ENCODE measurements at places on chromosomes 13 and 19.

DNA sequence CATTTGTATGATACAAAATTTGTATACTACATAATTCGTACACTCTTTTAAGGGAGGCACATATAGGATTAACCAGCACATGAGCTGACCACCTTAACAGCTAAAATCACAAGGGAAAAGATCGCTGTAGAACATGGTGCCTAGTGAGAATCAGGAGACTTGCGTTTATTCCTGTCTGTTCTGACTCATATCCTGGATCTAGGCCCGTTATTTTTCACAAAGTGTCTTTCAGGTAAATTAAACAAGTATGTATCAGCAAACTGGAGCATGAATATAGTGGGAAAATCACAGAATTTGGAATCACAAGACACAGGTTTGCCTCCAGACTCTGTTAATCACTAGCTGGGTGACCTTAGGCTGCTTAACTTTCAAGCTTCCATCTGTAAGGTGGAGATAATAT, 47.5 kb upstream of the ESD start:
- DNase-seq: no peak

GRCh38 chr13:70720386-70720785, 612.1 kb upstream of the KLHL1 start:
- no peak for DNase-seq

GRCh38 chr13:63381078-63381859, 1965.6 kb upstream of the PCDH20 start:
- DNase-seq: no peak

DNA sequence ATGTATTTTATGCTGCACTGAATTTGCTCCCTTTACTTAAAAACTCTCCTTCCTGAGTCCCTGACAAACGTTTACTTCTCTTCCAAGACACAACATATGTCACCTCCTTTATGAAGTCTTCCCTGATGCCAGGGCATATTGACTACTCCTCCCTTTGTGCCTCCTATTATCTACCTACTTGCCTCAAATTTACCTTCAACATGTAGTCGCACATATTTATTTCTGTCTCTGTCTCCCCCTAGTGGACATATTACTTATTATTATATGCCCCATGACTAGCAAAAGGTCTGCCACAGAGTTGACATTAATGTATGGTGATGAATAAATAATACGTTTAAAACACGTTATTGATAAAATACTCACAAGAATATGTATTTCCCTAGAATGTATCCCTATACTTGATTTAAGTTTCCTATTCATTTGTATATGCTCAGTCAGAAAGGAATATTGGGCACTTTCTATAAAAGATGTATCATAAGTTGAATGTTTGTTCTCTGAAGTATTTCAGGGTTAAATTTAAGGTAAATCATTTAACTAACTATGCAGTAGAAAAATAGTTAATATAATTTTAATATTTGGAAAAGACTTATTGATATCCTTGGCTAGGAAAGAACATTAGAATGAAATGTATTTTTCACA, 250.3 kb upstream of the ATXN8OS start:
- DNase-seq: no peak

GRCh38 chr19:5987077-5987818, 9.3 kb upstream of the RANBP3 start:
- DNase-seq: peak; percentile 54

GRCh38 chr19:18208098-18208951, 4.5 kb upstream of the RAB3A start:
- no peak for DNase-seq

DNA sequence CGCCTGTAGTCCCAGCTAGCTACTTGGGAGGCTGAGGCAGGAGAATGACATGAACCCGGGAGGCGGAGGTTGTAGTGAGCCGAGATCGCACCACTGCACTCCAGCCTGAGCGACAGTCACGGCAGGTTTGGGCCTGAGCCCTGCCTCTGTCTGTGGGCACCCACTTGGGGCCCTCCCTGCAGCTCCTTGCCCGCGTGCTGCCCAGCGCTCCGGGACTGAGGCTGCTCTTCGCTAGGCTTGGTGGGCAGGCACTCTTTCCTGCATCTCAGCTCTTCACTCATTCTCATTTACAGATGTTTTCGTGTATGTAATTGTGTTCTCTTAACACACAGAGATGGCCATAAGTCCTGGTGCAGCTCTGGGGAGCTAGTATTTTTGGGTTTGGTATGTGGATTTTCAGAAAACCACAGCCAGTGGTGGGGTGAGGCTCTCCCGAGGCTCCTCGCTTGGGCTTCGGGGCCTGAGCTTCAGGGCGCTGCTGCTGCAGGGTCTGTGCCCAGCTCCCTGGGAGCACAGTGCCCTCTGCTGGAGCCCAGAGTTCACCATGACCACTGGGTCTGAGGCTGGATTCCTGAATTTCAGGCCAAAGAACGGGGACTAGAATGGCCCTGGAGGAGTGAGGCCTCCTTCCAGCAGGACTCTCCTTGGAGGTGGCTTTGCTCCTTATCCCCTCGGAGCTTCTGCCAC, 15.2 kb downstream of the UPF1 start:
- DNase-seq: peak; percentile 35

DNA sequence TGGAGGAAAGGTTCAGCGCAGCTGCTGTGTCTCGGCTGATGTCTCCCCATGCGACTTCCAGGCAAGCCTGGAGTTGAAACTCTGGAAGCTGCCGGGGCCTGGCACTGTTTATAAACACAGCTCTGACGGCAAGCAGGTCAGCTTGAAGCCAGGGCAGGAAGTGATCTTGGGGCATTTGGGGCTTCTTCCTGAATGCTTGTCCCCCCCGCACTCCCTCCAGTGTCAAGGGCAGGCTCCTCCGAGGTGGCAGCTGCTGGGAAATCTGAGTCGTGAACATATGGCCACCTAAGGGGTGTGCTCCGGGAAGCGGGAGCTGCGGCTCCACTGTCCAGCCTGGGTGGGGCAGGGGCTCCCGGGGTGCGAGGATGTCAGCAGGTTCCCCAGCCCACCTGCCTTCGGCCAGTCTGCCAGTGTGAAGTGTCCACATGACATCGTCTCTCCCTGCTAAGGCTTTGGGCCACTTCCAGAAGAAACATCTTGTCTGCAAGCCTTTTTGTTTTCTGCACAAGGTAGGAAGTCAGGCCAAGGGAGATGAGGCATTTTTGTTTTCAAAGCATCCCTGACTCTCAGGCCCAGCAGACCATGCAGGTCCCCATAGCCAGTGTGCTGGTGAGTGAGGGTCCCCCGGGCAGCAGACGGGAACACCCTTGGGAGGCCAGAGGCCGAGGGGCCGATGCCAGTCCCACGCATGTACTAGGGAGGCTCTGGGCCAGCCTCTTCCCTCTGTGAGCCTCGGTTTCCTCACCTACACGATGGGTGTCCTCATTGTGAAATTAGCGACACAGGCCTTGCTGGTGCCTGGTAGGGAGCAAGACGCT, 2.7 kb downstream of the PIAS4 start:
- DNase-seq: no peak

DNA sequence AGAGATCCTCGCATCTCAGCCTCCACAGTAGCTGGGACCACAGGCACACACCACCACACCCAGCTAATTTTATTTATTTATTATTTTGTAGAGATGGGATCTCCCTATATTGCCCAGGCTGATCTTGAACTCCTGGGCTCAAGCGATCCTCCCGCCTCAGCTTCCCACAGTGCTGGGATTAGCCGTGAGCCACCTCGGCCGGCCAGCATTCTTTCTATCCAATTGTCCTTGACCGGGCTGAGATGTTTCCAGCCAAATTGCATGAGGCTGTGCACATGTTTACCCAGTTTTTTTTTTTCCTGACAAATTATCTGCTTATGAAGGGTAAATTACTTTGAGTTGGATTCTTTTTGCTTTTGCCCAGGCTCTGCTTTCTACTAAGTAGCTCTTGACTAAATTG, 28.2 kb downstream of the UNC13A start:
- DNase-seq: no peak

DNA sequence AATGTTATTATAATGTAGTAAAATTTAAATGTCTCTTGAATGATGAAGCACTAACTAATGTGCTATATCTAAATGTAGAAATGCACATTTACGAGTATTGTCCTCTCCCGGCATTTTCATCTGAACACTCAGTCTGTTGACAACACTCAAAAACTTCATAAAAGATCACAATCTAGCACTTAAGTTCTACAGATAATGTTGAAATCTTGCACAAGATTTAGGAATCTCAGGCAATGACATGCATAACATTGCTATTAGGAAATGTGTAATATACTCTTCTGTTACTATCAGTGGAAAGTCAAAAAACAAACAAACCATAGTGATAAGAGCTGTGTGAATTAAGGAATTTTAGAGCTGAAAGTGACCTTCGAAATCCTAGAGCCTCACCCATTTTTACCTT, 37.5 kb upstream of the XPO4 start:
- DNase-seq: no peak

DNA sequence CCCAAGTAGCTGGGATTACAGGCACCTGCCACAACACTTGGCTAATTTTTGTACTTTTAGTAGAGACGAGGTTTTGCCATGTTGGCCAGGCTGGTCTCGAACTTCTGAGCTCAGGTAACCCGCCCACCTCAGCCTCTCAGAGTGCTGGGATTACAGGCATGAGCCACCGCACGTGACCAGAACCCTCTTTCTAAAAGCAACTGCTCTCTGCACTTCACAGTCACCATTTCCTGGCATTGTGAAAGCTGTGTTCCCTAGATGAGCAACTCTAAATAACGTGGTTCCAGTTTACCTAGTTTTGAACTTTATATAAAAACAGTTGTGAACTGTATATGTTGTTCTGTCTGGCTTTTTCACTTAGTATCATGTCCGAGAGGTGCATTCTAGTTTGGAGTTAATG, 152.9 kb downstream of the SIPA1L3 start:
- no peak for DNase-seq

DNA sequence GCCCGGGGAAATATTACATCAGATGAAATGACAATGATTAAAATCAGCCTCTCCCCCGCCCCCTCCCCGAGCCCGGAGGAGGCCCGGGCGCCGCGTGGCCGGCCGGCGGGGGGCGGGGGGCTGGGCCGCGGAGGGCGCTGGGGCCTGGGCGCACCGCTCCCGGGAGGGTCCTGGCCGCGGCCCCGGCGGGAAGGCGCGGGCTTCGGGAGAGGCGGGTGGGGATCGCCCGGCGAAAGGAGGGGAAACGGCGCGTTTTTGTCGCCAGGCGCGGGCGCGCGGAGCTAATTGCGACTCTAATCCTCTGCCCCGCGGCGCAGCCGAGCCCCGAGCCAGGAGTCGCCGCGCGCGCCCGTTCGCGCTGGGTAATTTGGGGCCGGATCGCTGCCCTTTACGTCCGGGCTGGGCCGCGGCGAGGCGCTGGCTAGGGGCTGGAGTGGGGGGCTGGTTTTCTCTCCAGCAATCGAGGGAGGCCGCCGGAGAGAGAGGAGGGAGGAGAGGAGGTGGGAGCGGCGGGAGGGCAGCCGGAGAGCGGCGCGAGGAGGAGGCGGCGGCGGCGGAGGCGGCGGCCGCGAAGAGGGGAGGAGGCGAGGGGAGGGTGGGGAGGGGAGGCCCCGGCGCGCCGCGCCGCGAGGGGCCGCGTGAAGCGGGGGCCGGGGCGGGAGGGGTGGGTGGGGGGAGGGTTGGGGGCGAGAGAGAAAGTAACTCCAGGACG, at the start of gene KCTD15:
TSS of gene KCTD15 (plus strand) at position 707 of the 712 bp plus-strand sequence. CDS start 3,585 bp downstream, outside the sequence.
- DNase-seq: no peak

- no peak for DNase-seq
Observed at GRCh38 chr13:99955107-99955746, 16.3 kb downstream of the ZIC5 start.

DNA sequence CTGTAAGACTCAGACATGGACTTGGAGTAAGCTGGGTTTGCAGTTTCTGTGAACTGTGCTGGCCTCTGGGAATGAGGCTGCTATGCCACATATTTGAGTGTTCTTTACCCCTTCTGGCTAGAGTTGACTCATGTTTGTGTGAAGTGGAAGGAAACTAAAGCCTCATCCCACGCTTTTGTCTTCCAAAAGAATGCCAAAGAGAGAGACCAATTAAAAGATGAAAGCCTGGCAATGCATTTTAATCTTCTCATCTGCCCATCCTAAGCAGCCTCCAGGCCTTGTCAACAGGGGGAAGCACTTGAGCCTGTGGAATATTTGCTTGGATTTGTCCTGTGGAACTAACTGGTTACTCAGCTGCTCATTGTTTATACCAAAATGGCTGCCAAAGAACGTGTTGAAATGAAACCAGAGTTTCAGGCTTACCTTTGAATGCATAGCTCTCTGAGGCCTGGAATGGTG, 49.1 kb downstream of the LMO7 start:
- DNase-seq: no peak

DNA sequence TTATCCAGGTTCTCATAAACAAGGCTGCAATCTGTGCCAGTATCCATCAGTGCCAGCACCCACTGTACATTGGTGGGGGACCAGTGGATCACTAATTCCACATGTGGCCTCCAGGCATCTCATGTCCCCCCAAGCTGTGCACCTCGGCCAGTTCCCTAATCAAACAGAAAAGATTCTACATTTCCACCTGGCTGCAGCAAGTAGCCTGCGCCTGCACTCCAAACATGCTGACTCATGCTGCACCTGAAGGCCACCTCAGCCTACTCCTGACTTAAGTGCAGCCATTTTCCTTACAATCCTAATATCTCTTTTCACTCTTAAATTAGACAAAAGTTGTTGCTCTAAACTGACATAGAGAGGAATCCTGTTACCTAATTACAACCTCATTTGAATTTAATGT, 729.4 kb upstream of the MIR17HG start:
- DNase-seq: no peak

DNA sequence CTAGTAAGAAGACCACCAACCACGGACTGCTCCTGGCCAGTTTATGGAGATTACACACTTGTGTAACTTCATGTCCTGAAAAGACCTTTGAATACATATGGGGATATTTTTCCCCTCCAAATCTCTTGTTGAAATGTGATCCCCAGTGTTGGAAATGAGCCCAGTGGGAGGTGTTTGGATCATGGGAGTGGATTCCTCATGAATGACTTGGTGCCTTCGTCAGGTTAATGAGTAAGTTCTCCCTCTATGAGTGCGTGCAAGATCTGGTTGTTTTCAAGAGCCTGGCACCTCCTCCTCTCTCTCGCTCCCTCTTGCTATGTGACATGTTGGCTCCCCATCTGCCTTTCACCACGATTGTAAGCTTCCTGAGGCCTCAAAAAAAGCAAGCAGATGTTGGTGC, 769.0 kb upstream of the SLITRK1 start:
- no peak for DNase-seq

GRCh38 chr13:70051531-70051930, 56.1 kb upstream of the ATXN8OS start:
- no peak for DNase-seq

GRCh38 chr19:42155796-42156195, 23.6 kb upstream of the POU2F2 start:
- no peak for DNase-seq

- DNase-seq: no peak
Observed at GRCh38 chr13:32042551-32042950, 11.0 kb downstream of the FRY start.

GRCh38 chr13:78758549-78758948, 99.6 kb upstream of the OBI1 start:
- DNase-seq: no peak

Measured in stimulated activated CD4-positive, alpha-beta T cell treated with anti-CD3 and anti-CD28 coated beads, TNF-alpha, amount 100 ng/mL, for 1 hour (primary cell).